Body of pancreas (tissue), 4 donors: ENCODE measurements at places on chromosomes 1 and 21. TPM values are rescaled to one million over a fixed set of nuclear protein-coding genes. Genes with fewer than 3 reads are reported as not detected.

DNA sequence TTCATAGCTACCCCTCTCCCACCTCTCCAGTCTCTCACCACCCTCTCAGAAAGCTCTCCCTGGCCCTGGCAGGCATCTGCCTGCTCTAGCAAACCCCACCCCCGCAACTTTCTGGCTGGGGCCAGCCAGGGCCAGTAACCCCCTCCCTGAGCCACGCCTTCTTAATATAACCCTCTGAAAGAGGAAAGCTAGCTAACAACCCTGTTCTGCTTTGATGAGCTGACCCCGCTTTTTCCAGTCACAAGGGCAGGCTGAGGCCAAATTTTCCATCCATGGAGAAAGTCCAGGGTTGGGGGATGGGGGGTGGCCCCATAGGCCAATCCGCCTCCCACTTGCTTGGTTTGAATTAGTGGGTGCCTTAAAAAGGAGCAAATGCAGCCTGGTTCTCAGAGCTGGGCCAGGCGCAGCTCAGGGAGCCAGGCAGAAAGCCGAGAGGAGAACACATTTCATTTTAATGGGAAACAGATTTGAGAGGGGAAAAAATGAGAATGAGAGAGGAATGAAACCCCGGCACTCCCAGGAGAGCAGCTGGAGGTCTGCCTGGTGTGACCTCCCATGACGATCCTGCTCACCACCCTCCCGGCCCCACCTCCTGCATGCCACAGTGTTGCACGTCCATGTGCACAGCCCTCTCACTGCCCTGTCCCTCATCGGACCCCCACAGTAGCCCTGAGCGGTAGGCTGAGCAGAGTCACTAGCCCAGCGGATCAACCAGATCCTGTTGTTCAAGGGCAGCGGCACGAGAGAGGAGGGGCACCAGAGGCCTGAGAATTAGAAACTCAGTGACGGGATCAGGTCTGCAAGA, 62.3 kb downstream of the OPTC start:
- peak; percentile 21 for DNase-seq

DNA sequence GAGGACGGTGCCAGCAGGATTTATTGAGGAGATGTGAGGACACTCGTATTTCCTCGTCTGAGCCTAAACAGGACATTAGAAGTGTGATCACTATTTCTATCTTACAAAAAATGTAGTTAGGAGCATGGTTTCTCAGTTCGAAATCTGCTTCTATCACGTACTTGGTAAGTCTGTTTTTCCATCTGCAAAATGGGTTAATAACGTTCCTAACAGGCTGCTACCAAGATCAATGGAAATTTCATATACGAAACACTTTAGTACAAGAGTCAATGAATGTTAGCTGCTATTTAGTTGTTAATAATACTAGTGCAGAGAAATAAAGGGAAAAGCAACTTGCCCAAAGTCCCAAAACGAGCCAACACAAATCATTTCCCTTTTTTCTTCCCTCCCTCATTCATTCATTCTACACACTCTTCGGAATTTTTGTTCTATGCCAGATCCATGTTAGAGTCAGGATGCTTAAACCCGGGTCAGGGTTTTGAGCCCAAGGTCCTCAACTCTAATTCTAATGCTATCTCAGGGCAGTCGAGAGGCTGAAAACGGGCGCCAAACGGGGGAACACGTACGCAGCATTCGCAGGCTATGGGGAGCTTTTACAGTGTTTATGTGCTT, 608 bp downstream of the SNRNP40 start:
- no peak for DNase-seq

B3GALT5 gene
- 4.9 TPM for total RNA-seq

LDLRAD1 gene
- not detected for total RNA-seq

- peak; percentile 39 for DNase-seq
Measured at GRCh38 chr1:155052439-155053395, 1.6 kb downstream of the ADAM15 start.

REN gene
- not detected for total RNA-seq

DNA sequence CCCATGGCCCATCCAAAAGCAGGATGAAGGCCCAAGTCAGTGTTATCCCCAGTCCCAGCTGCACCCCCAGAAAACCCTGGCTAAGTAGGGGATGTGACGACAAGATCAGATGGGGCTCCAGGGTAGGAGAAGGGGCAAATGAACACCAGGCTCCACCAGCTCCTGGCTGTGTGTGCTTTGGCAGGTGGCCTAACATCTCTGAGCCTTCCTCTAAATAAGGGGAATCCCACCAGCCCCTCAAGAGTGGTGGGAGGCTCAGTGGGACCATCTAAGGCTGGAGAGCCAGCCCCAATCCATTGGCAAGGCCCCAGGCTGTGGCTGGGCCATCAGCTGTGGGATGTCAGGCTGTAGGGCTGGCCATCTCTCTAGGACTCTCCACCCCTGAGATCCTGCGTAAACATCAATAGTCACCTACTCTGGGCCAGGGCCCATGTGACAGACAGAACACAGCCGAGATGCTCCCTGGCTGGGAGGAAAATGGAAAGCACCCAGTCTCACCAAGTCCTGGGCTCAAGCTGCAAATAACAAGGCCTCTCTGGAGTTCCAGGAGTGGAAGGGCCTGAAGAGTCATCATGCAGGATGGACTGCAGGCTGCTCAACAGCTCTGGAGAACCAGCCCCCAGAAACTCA, 7.5 kb downstream of the SDC3 start:
- DNase-seq: no peak

- DNase-seq: peak; percentile 98
Measured at GRCh38 chr1:44739307-44740178, at the start of gene KIF2C. TSS of gene KIF2C (plus strand) at chr1:44739837. CDS start at chr1:44739933, 96 bp downstream.

- no peak for DNase-seq
Measured at GRCh38 chr1:212179394-212180076, 105.7 kb upstream of the PPP2R5A start.

INPP5B gene
- 11.5 TPM for total RNA-seq

CCDC185 gene
- not detected for total RNA-seq

CD1D gene
- total RNA-seq: 0.33 TPM

ELF3 gene
- total RNA-seq: 293 TPM

DNA sequence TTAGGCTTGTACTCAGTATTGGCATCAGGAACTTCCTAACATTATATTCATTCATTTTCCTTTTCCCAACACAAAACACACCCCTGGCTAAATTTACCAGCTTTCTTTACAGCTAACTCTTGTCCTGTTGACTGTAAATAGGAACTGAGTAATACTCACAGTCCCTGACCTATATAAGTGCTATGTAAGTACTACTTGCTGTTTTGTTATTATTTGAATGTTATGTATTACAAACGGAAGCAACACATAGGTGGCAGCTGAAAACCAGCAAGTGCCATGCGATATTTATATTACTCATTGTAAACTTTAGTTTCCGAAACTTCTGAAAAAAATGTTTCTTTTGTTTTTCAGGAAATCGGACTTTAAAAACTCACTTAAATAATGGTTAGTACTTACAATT, 21.5 kb downstream of the PTGER3 start:
- no peak for DNase-seq

DNA sequence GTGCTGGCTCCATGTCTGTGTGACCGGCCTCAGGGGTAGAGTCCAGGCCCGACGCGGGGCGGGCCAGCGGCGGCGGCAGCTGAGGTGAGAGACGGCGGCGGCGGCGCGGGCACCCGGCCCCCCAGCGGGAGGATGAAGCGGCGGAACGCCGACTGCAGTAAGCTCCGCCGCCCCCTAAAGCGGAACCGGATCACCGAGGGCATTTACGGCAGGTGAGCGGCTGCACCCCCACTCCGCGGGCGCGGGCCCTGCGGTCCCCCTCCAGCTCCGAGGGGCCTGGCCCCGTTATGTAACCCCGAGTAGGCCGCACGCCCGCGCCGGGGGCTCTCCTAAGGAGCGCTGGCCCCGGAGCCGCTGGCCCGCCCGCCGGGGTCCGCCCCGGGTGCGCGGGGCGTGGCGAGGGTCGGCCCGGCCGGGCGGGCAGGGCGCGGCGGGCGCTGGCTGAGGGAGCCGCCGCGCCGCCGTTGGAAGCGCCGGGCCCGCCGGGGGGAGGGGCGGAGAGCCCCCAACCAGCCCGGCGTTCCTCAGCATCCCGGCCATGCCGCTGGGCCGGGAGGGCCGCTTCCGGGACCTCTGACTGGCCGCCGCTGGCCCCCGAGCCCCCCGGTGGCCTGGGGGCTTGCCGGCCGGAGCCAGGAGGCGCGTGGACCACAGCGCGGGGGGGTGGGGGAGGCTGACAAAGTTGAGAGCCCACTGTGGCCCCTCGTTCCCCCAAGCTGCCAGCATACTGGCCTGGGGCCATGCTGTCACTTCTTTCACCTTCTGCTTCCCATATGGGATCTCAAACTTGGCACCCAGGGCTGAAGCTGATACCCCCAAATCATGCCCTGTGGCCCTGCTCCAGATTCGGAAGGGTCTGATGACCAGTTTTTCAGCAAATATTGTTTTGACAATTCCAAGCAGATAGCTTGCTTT, 527 bp downstream of the MACO1 start:
- DNase-seq: peak; percentile 51

DNA sequence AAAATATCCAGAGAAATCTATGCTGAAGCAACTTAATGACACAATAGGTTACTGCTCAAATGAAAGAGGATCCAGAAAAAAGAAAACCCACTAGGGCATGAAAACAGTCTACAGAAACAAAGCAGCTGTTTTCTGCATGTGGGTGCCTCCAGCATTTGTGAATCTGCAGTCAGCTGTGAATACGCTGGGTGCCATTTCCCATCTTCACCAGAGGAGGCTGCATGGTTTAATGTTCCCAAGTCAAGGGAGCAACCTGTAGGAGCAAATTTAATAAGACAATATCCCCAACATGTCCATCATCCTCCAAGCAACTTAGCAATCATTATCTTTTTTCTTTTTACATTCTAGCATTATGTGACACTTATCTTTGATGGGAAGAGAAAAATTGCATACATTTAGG, 396.6 kb downstream of the BRINP2 start:
- no peak for DNase-seq

GRCh38 chr1:196160066-196160795, 448.0 kb downstream of the KCNT2 start:
- no peak for DNase-seq

RHCE gene
- total RNA-seq: 0.26 TPM

DNA sequence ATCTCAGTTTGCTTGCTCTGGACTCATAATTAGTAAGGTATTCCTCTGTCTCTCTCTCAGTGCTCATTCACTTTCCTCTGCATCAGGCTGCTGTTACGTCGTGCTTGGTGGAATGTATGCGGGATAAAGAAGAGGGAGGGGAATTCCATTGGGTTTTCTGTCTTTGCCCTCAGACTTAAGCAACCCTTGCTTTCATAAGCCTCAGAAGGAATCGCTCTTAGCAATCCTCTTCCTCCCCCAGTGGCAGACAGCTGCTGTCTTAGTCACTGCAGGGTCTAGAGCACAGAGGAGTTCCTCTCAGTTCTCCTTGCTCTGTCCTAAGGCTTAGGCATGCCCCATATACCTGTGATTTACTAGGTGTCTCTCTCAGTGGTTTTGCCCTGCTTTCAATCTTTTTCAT, 19.1 kb upstream of the NTMT2 start:
- no peak for DNase-seq

- peak; percentile 81 for DNase-seq
Measured at GRCh38 chr1:23478896-23479665, 4.9 kb downstream of the ASAP3 start.

- DNase-seq: no peak
Measured at GRCh38 chr1:92495392-92496063, 8.8 kb upstream of the GFI1 start.

OTUD7B gene
- 8.6 TPM for total RNA-seq

DNA sequence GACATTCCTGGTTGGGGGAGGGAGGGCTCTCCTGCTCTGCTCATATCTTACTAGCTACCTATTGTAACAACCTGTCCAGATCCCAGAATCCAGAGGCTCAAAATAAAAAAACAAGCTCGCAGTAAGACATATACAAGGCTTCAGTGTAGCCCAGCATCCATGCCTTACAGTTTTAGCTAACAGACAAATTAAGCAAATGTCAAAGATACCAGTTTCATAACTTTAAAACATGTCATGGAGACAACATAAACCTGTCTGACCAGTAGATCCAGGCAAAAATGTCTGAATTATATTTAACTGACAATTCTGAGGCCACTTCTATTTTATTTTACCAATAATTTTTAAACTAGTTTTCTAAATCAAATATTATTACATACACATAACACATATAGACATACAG, 167.7 kb upstream of the TNR start:
- no peak for DNase-seq

DNA sequence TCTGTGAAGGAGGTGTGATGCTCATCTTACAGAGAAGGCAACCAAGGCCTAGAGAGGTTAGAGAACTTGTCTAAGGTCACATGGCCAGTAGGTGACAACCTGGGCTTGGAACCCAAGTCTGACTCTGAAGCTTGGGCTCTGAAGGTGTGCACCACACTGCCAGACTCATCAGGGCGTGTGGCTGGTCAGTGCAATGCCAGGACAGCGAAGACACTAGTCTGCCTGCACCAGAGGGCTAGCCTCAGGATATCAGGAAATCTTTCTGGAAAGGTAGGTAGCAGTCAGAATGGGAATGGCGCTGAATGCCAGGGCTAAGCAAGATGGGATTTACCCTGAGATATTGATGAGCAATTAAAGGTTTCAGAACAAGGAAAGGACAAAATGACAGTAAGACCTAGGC, 34.9 kb downstream of the ELK4 start:
- DNase-seq: no peak

DNA sequence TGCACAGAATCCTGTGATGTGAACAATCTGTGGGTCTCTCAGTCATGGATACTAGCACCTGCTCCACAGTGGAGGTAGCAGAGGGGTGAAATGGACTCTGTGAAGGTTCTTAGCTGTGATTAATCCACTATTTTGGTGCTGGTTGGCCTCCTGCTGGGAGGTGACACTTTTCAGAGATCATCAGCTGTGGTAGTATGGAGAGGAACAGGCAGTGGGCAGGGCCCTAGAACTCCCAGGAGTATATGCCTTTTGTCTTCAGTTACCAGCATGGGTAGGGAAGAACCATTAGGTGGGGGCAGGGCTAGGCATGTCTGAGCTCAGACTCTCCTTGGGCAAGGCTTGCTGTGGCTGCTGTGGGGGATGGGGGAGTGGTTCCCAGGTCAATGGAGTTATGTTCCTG, 54.0 kb upstream of the KCNJ15 start:
- DNase-seq: no peak
